ENCODE measurements at places on chromosomes 16 and 17.

GRCh38 chr17:10211666-10212065, 13.3 kb upstream of the GAS7 start:
- no peak overlapping the region for H3K27ac ChIP-seq
- H3K27me3 ChIP-seq, result no peaks in the 10 kb centered on the region

- H3K36me3 ChIP-seq, result no peaks in the 10 kb centered on the region
- peaks cover 21% of the 10 kb centered on the region for H3K4me1 ChIP-seq
- no peak for DNase-seq
These were observed 19.6 kb upstream of the EFCAB13 start for GRCh38 chr17:47304186-47304585.

GRCh38 chr17:37813751-37814150, 68.9 kb upstream of the HNF1B start:
- H3K27ac ChIP-seq, result no peak overlapping the region
- no peak for DNase-seq
- H3K4me3 ChIP-seq, result no peak overlapping the region
- peaks cover 19% of the 10 kb centered on the region for H3K4me1 ChIP-seq
- H3K36me3 ChIP-seq, result no peaks in the 10 kb centered on the region

- H3K27me3 ChIP-seq, result no peaks in the 10 kb centered on the region
- no peak for DNase-seq
These were observed 251.6 kb upstream of the FOXF1 start for GRCh38 chr16:86258713-86259112.

DNA sequence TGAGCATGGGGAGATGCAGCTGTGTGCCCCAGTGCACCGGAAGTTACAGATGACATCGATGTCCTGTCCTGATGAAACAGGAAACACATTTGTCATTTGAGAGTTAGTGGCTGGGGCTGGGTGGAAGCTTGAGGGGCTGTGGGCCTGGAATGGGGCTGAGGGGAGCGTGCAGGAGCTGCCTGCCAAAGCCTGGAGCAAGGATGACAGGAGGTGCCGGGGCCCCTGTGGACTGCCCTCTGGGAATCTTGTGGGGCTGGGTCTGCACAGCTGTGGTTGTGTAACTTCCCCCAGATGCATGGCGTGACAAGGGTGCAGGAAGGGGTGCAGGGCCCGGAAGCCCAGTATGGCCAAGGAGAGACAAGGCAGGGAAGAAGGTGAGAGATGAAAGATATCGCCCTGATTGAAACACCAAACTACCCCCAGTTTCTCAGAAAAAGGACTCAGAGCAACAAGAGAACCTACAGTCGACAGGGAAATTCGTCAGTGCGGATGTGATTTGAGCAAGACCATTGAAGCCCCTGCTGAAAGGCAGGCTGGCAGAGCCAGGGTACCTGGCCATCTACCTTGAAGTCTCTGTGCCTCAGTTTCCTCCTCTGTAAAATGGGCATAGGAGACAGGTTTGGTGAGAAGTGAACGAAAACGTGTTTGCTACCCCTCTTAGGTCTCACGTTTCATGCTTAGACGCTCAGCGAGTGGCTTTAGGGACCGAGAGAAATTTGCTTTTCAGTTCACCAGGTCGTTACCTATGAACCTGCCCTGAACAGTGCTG, 8.8 kb downstream of the MMP25 start:
- no peak overlapping the region for H3K27ac ChIP-seq
- no peak for DNase-seq
- H3K27me3 ChIP-seq, result peaks cover 2% of the 10 kb centered on the region
- H3K4me1 ChIP-seq, result peaks cover 8% of the 10 kb centered on the region

DNA sequence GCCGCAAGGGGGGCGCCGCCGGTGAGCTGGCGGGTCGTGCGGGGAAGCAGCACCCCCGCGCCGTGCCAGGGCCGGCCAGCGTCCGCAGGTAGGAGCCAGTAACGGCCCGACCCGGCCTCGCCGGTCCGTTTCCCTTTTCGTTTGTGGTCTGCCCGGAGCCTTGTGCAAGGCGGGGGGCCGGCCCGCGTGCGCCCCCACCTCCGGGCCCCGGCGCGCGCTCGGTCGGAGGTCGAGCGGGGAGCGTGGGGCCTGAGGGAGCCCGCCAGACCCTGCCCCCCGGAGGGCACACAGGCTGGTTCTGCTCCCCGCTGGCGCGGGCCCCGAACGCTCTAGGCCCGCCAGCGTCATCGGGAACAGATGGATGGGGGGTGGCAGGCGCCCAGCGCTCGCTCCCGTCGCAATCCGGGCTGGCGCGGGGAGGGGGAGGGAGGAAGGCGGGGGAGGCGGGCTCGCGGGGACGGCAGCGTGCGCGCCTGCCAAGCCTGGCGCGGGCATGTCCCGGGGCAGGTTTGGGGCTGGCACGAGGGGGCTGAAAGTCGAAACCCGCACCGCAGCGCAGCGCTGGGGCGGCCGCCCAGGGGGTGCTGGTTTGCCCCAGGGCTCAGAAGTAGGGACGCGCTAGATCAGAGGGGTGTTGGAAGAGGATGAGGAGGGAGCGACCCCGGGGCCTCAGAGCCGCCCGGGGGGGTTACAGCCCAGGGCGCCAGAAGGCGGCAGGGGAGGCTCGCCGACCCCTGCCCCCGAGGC, 1.5 kb upstream of the GSE1 start:
- peaks cover 37% of the 10 kb centered on the region for H3K4me1 ChIP-seq
- peak overlapping the region; percentile 83 for H3K27ac ChIP-seq
- no peak for DNase-seq
- peaks cover 8% of the 10 kb centered on the region for H3K27me3 ChIP-seq

- H3K27ac ChIP-seq, result no peak overlapping the region
- no peaks in the 10 kb centered on the region for H3K4me1 ChIP-seq
- no peak for DNase-seq
- no peak overlapping the region for H3K4me3 ChIP-seq
These were observed 80.2 kb upstream of the STAC2 start for GRCh38 chr17:39305978-39306377.

DNA sequence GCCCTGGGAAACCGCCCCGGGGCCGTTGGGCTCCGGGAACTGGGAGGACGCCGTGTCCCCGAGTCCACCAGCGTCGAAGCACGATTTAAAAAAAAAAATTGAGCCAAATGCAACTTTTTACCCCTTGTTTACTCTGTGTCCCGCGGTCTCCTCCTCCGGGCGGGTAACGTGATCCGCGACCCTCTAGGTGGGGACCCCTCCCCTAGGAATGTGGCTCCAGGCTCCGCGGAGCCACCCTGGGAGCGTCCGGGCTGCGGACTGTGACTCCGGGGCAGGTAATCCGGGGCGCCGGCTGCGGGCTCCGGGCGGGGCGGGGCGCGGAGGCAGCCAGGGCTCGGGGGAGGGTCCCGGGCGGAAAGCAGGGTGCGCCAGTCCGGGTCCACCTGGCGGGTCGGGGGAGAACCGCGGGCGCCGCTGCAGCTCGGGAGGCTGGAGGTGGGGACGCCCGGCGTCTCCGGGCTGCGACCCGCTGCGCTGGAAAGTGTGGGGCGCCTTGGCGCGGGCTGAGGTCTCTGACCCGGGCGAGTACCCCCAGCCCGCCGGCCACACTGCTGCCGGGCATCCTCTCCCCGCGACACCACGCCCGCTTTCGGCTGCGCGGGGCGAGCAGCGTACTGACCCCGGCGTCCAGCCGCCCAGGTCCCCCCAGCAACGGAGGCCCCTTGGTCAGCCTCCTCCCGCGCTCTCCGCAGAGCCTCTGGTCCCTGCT, 852 bp upstream of the HELZ start:
- H3K4me3 ChIP-seq, result peak overlapping the region; percentile 90
- peaks cover 3% of the 10 kb centered on the region for H3K36me3 ChIP-seq
- H3K27me3 ChIP-seq, result no peaks in the 10 kb centered on the region
- DNase-seq, result no peak
- peak overlapping the region; percentile 91 for H3K27ac ChIP-seq
- H3K4me1 ChIP-seq, result peaks cover 27% of the 10 kb centered on the region

DNA sequence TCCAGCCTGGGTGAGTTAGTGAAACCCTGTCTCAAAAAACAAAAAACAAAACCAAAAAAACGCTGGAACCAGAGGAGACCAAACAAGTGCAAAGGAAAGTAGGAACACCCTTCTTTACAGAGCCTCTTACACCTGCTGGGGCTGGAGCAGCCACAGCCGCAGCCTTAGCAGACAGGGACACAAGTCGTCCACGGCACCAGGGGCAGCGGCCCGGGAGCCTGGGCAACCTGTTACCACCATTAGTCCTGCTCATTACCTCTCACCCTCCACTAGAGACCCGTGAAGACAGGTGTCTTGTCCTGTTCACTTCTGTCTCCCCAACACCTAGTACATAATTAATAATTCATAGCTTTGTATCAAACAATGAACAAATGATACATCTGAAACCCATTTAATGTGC, 83.6 kb downstream of the C16orf78 start:
- no peak overlapping the region for H3K27ac ChIP-seq
- H3K4me3 ChIP-seq, result no peak overlapping the region
- no peak for DNase-seq
- no peaks in the 10 kb centered on the region for H3K4me1 ChIP-seq
- H3K27me3 ChIP-seq, result no peaks in the 10 kb centered on the region

- no peak overlapping the region for H3K4me3 ChIP-seq
- H3K4me1 ChIP-seq, result peaks cover 40% of the 10 kb centered on the region
- H3K27me3 ChIP-seq, result no peaks in the 10 kb centered on the region
- no peak for DNase-seq
These were observed 5.1 kb downstream of the PHF12 start for GRCh38 chr17:28946239-28946638.

GRCh38 chr16:77539421-77540034, 104.7 kb upstream of the ADAMTS18 start:
- H3K4me1 ChIP-seq, result no peaks in the 10 kb centered on the region
- no peaks in the 10 kb centered on the region for H3K27me3 ChIP-seq
- no peak overlapping the region for H3K27ac ChIP-seq

- H3K27me3 ChIP-seq, result no peaks in the 10 kb centered on the region
- peaks cover 9% of the 10 kb centered on the region for H3K4me1 ChIP-seq
- H3K27ac ChIP-seq, result no peak overlapping the region
- no peak for DNase-seq
- no peak overlapping the region for H3K4me3 ChIP-seq
These were observed 5.4 kb downstream of the SPATA2L start for GRCh38 chr16:89695875-89696669.

DNA sequence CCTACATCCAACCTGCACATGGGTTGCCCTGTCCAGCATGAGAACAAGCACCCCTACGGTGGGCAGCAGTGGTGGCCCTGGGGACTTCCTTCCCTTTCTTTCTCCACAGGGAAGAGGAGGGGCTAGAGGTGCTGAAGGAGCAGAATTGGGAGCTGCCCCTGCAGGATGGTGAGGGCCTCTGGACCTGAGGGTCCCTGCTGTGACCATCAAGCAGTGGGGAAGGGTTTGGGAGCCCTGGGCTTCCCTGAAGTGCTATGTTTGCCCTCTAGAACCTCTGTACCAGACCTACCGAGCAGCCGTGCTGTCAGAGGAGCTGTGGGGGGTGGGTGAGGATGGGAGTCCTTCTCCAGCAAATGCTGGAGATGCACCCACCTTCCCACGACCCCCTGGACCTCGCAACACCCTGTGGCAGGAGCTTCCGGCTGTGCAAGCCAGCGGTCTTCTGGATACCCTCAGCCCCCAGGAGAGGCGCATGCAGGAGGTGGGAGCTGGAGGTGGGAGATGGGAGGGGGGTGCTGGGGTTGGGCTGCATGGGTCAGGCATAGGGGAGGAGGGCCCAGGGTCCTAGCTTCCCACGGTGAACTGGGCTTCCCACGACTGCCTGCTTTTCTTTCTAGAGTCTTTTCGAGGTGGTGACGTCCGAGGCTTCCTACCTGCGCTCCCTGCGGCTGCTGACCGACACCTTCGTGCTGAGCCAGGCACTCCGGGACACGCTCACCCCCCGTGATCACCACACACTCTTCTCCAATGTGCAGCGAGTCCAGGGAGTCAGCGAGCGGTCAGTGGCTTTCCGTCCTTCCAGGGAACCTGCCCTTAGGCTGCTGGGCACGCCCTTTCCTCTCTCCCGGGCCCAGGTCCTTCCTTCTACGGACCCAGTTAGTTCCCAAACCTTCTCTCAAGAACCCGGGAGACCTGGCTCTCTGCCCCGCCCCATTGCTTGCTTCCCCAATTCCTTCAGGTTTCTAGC, 5.0 kb downstream of the ARHGEF15 start:
- H3K27ac ChIP-seq, result no peak overlapping the region
- no peak for DNase-seq
- H3K4me3 ChIP-seq, result peak overlapping the region; percentile 27
- peaks cover 6% of the 10 kb centered on the region for H3K4me1 ChIP-seq

DNA sequence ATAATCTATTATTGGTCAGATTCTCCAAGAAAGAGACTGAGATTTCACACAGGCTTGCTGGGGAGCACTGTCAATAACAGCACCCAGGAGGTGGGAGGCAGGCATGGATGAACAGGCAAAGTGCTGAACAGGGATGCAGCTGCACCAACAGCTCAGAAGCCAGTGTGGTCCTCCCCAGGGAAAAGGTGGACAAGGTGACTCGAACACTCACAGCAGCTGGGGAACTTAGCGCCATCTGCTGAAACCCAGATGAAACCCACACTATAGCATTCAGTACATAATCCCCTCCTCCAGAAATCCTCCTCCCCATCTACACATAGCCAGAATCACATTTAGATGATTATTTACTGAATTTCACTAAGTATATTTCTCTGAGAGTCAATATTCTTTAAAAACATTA, 255.2 kb upstream of the WSB1 start:
- no peaks in the 10 kb centered on the region for H3K4me1 ChIP-seq
- H3K27ac ChIP-seq, result no peak overlapping the region
- no peaks in the 10 kb centered on the region for H3K27me3 ChIP-seq

- no peak overlapping the region for H3K27ac ChIP-seq
- no peaks in the 10 kb centered on the region for H3K27me3 ChIP-seq
- no peak overlapping the region for H3K4me3 ChIP-seq
- H3K4me1 ChIP-seq, result no peaks in the 10 kb centered on the region
These were observed 14.6 kb downstream of the ADCY9 start for GRCh38 chr16:4101421-4102219.

DNA sequence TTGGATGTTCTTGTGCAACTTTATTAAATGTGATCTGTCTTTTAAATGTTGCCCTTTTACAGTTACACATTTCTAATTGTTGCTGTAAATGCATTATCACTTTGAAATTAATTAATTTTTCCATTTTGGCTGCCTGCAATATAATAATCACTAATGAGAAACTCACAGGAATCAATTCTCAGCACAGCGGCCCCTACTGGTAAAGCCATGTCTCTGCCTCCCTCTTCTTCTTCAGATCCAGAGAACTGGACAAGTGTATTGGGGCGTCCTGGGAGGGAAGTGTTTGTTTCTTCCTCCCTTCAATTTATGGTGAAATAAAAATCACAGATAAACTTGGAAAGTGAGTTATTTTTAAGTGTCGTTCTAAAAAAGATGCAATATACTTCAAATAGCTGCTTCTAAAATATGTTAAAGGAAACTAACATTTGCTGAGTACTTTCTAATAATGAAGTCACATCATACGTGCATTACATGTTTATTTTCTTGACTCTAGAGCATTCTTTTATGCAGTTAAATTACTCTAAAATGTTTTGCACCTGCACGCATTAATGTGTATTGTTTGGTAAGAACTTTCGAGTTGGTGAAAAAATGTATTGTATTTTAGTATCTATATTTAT, 338.0 kb downstream of the WWOX start:
- no peaks in the 10 kb centered on the region for H3K4me1 ChIP-seq
- H3K4me3 ChIP-seq, result no peak overlapping the region
- no peaks in the 10 kb centered on the region for H3K36me3 ChIP-seq
- H3K27me3 ChIP-seq, result no peaks in the 10 kb centered on the region

Measured in keratinocyte (primary cell).